ENCODE measurements at places on chromosomes 2 and 18. TPM values are rescaled to one million over a fixed set of nuclear protein-coding genes. Genes with fewer than 3 reads are reported as not detected.

DNA sequence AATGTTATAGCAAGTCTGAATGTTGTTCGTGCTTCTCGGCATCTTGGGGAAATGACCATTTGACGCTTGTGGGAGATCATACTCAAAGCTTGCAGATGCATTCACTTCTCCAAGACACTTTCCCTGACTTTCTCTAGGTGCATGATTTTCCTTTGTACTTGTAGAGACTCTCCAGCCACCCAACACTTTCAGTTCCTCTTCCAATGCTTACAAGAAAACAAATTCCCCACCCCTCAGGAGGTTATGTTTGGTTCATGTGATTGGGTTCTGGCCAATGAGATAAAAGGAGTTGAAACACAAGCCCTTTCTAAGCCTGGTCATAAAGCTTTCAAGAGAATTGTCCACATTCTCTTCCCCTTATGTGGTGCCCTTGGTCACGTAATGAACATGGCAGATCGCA is 156.3 kb downstream of the EPHA4 start:
- DNase-seq = no peak

Gene AGXT
- not detected for total RNA-seq

GRCh38 chr2:12678186-12678585 is 38.5 kb upstream of the TRIB2 start:
- no peak for DNase-seq

- no peak for DNase-seq
These were observed 205.5 kb downstream of the FBXO15 start for GRCh38 chr18:73942081-73942625.

GRCh38 chr2:62334009-62334408 is 138.1 kb downstream of the B3GNT2 start:
- DNase-seq = no peak

GRCh38 chr2:189952536-189953109 is 109.9 kb downstream of the MSTN start:
- no peak for DNase-seq

Gene PDCD1
- total RNA-seq = 0.13 TPM

Gene PKDCC
- 152 TPM for total RNA-seq

- no peak for DNase-seq
These were observed 476.4 kb upstream of the SPHKAP start for GRCh38 chr2:228657807-228658402.

Gene DPP4
- 4.9 TPM for total RNA-seq

- no peak for DNase-seq
These were observed 273.5 kb upstream of the MMADHC start for GRCh38 chr2:149861034-149861433.

- DNase-seq = no peak
These were observed 4.8 kb upstream of the PARD6G start for GRCh38 chr18:80252136-80252535.

- DNase-seq = no peak
These were observed 20.7 kb downstream of the BOK start for GRCh38 chr2:241579281-241579680.

Gene SPTBN1
- 191 TPM for total RNA-seq

- no peak for DNase-seq
These were observed 24.8 kb downstream of the SMAD4 start for GRCh38 chr18:51054764-51055163.

DNA sequence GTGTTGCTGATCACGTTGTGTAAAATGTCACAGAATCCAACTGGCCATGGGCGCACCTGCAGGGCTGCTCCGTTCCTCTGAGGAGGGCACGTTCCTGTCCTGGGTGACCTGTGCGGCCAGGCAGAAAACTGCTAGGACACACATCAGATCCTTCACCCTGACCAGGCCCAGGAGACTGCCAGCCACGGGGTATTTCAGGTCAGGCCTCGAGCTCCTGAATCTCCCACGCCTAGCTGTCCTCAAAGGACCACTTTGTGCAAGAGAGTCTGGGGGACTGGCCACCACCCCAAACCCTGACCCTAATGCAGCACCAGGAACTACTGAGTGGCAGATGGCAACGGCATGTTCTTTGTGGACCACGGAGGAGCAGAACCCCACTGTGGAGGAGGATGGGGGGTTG is 11.1 kb downstream of the PRLH start:
- no peak for DNase-seq

DNA sequence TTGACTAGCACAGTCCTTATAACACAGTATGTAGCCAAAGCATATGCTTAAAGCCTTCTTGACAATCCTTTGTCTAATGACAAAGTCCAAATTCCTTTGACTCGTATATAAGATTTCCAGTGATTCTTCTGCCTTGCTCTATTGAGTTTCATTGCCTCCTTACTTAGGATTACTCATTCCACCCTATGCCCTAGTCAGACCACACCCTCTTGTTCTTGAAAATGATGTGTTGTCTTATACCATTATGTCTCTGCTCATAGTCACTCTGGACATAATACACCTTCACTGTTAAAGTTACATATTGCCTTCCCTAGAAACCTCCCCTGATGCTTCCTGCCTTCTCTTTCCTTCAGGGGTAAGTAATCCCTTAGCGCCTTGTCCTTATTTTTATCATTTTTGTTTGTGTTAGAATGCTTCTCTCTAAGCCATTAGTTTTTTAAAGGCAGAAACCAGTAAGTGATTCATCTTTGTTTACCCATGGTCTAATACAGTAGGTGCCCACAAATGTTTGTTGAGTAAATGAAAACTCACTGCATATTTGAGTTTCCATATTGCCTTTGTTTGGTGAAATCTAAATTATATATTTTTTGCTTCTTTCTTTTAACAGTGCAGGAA is 19.3 kb downstream of the GPD2 start:
- no peak for DNase-seq

DNA sequence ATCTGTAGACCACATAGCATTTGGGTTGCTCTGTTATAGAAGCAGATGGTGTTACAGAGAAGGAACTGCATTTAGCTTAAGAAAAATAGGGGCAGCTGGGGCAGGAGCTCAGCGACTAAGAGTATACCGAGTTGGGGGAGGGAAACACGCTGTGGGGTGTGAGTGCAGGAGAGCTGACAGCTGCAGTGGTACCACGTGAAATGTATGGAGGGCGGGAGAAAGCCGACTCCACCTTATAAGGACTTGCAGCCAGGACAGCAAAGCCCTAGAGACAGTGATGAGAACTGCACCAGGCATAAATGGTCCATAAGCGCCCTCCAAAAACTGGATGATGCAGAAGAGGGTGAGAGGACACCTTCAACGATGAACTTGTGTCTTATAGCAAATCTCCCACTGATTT is 237.6 kb downstream of the PRKCE start:
- DNase-seq = peak; percentile 30

- no peak for DNase-seq
These were observed 229.3 kb downstream of the RAB3GAP1 start for GRCh38 chr2:135281379-135281778.

DNA sequence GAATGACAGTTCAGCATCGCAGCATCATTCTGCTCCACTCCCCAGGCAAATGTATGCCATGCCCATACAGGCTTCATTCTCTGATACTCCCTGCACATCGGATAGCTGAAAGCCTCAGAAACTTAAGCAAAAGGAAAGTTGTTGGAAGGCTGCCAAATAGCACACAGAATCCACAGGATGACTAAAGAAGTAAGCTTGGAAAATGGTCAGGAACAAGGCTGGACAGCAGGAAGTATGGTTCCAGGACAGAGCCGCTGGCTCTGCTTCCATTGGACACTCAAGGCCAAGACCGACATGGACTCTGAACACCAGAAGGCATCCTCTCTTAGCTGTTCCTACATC is 256.5 kb downstream of the CDH20 start:
- DNase-seq = no peak

DNA sequence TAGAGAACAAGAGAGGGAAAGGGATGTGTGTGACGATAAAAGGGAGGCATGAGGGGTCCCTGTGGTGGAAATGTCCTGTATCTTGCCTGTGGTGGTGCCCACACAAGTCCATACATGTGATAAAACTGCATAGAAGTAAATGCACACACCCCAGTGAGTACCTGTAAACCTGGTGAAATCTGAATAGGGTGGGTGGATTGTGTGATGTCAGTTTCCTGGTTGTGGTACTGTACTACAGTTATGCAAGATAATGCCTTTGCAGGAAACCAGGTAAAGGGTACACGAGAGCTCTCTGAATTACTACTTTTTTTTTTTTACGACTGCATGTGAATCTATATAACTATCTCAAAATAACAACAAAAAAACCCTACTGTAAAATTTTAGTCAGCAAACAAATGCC is 22.1 kb downstream of the SERPINE2 start:
- no peak for DNase-seq

Gene EFHD1
- 29.0 TPM for total RNA-seq

DNA sequence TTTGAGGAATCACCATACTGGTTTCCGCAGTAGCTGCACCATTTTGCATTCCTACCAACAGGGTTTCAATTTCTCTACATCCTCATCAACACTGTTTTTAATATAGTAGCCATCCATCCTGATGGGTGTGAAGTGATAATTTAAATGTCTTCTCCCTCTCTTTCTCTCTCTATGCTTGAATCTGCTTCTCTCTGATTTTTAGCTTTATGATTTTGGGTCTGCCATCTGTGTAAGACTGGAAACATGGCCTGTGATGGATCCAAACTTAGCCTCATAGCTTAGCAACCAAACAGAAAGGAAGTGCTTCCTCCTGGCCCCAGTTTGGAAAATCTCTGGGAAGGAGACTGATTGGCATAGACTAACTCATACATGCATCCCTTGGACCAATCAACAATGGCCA is 33.7 kb upstream of the OSBPL6 start:
- no peak for DNase-seq

Gene OR6B3
- total RNA-seq = not detected

GRCh38 chr18:74126684-74127655 is 20.7 kb downstream of the FBXO15 start:
- DNase-seq = no peak

Gene CD207
- not detected for total RNA-seq

DNA sequence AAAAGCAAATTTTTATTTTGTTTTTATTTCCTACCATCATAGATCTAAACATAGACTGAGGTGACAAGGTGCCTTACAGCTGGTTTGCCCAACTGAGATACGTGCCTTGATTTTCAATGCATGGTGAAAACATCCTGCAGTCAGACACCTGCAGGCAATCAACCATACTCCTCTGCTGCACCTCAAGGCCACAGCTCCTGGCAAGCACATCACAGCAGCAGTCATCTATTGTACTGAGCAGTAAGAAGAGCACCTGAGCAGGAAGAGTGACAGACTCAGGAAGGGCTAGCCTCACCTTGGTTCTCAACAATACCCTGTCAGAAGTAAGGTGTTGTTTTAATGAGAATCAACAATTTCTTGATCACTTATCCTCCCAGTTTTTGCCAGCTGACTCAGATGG is 1206.8 kb upstream of the NRXN1 start:
- no peak for DNase-seq

- no peak for DNase-seq
These were observed 130.0 kb upstream of the GPC1 start for GRCh38 chr2:240305369-240305962.

Gene CDCA7
- 1.1 TPM for total RNA-seq

GRCh38 chr18:63161032-63161760 is 158.4 kb downstream of the BCL2 start:
- no peak for DNase-seq

Gene MARCO
- 0.66 TPM for total RNA-seq

GRCh38 chr18:63071701-63072141 is 247.8 kb downstream of the BCL2 start:
- DNase-seq = no peak

GRCh38 chr2:150127995-150128394 is 359.5 kb downstream of the RND3 start:
- DNase-seq = no peak

- no peak for DNase-seq
These were observed 4.5 kb upstream of the KIDINS220 start for GRCh38 chr2:8841932-8842331.

- no peak for DNase-seq
These were observed 168.4 kb upstream of the THUMPD2 start for GRCh38 chr2:39947294-39948015.

Gene SAG
- total RNA-seq = not detected

GRCh38 chr18:41719808-41720207 is 235.2 kb upstream of the PIK3C3 start:
- DNase-seq = no peak

Gene TMEM178A
- not detected for total RNA-seq

Gene KATNAL2
- 0.52 TPM for total RNA-seq

GRCh38 chr2:129201696-129202095 is 777.8 kb upstream of the RAB6C start:
- DNase-seq = no peak
